Pons (tissue), 1 donor: ENCODE measurements at places on chromosomes 5 and 9.
A peak's percentile ranks its signal among the peaks of the same experiment; 100 is the strongest.

- DNase-seq = peak; percentile 37
Measured at GRCh38 chr5:66223637-66224036, 79.5 kb downstream of the SREK1 start.

DNA sequence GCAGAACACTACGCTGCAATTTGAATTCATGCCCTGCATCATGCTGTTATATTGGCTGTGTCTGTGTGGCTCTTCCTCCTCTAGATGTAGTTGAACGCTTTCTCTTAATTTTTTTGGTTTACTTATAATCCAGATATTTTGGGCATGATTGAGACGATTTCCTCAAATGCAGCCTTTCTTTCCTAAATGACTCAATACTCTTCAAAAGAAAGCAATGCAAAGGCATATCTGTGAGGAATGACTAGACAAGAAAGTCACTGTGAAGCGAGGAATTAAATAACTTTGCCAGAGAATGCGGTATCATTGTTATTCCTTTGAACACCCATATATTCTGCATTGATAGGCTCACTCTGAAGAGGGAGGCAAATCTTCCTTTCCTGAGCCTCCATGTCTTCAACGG is 152.8 kb downstream of the YIPF5 start:
- DNase-seq = no peak

DNA sequence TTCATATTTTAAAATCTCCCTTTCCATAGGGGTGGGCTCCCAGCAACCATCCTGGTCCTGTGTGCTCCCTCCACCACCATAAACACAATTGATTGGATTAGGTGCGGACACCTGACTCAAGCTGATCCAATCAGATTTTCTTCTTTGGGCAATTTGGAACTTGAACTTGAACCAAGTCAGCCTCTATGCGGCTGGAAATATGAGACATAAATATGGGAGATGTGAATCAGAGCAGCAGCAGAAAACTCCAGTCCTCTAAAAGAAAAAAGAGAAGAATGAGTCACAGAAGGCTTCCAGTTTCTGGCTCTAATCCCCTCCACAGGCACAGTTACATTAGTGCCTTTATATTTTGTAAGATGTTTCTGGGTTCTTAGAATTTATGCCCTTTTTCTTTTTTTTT is 306.6 kb downstream of the MLLT3 start:
- no peak for DNase-seq

GRCh38 chr5:173689737-173690360 is 73.4 kb upstream of the BOD1 start:
- DNase-seq = no peak

GRCh38 chr5:142176255-142176654 is 67.7 kb downstream of the NDFIP1 start:
- DNase-seq = no peak

DNA sequence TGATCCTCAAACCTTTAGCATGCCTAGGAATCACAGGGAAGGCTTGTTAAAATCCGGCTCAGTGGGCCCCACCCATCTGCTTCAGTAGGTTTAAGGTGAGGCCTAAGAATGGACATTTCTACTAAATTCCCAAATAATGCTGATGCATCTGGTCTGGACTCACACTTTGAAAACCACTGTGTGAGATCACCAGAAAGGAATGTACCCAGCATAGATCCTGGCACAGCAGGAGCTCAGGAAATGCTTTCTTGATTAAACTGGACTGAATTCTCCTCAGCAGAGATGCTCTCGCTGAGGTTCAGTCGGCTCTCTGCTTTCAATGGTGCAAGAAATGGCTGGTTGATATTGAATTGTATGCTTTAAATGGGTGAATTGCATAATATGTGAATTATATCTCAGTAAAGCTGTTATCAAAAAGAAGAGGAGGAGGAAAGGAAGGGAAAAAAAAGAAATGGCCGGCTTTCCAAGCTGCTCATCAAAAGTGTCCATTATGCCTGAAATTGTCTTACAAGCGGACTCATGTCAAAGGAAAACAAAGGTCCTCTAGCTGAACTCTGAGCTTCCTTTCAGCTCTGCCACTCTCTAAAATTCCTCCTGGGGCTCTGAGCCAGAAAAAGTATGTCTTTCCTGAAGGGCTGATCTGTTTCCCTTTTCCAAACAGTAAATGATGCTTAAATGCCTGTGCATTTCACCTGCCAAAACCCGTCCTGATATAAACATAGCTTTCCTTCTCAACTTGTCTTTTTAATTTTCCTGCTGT is 77.6 kb upstream of the SAP30L start:
- peak; percentile 26 for DNase-seq

DNA sequence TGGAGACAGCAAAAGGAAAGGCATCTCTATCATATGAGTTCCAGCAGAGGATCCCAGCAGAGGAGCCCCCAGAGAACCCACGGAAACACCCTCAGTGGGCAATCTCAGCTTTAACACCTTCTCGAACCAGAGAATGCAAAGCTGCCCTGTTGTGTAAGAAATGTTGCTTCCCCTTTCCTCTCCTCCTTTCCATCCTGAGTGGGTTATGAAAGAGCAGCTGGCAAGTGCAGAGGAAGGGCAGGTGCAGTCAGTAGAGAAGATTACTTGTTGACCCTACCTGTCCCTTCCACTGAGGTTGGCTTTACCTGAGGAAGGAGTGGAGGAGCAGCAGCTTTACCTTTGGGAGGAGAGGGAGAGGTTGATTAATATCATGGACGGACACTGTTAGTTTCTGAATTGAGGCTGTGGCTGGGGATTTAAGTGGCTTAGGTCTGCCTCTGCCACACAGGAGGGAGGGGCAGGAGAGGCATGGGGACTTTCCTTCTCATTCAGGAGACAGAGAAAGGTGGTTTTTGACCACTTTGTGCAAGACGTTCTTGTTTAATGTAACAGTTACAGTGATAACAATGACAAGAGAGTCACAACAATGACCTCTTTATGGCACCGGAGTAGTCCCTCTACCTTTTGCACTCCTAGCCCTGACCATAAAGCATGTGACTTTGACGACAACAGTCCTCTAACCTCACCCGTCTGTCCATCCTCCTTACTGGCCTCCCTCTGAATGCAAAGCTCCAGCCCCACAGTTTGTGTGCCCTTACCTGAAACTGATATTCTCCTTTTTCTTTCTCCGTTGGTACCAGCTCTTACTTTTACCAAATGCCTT is 254.8 kb downstream of the NSG2 start:
- no peak for DNase-seq

- no peak for DNase-seq
Measured at GRCh38 chr9:94644543-94644942, 5.2 kb upstream of the FBP1 start.

GRCh38 chr5:179342577-179342976 is 2.7 kb downstream of the ADAMTS2 start:
- DNase-seq = no peak

DNA sequence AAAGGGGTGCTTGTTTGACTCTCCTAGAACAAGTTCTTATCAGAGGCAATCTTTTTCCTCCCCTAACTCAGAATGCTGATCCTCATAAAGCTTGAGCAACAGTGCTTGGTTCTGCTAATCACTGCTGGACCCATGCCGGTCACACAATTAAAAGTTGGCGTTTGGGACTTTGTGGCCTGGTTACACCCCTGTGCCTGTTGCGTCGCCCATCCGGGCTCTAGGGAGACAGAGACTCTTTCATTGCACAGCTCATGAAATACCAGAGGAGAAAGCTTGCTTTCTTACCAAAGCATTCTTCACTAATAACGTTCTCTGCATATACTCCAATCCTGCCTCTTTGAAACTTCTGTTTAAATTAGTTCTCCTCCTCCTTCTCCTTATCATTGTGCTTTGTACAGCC is 301.1 kb downstream of the NR3C1 start:
- DNase-seq = no peak

GRCh38 chr5:1543398-1544293 is 19.9 kb upstream of the LPCAT1 start:
- no peak for DNase-seq

DNA sequence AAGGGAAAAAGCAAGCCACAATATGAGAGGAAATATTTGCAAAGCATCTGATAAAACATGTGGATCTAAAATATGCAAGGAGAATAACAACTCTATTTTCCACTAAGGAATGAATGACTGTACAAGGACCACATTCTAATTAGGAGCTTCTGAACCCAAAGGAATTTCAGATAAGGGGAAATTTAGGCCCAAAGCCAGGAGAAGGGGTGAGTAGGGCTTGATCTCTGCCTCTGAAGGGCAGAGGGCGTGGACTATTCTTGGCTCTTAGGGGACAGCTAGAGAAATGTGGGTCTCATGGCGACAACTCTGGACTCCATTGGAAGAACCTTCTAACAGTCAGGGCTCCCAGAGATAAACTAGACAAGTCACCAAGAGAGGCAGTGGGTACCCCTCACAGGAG is 132.7 kb upstream of the GABRP start:
- DNase-seq = no peak

DNA sequence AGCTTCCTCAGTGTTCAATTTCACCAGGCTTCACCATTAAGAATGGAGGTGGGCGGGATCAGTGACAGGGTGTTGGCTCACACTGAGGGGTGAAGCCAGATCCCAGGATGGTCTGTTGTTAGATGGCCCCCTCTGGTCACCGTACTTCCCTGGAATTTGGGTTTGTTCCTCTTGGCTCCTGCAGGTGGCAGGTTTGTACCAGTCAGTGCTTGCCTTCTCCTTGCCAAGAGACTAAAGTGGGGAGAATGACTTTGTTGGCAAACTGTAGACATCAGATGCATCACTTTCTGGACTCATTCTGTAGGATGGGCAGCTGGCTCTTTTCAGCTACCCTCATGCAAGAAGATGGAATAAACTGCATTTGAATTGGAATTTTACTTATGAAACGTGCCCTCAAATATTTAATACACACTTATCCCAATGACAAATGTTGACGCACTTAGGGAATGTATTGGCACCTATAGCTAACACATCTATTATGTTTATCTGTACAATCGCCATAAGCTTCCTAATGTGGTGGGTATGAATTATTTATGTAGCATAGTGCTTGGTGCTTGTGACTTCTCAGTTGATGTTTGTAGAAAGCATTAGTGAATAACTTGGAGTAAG is 31.4 kb upstream of the ANKRD55 start:
- DNase-seq = peak; percentile 41

- DNase-seq = no peak
Measured at GRCh38 chr9:82538634-82539033, 524.3 kb downstream of the RASEF start.

DNA sequence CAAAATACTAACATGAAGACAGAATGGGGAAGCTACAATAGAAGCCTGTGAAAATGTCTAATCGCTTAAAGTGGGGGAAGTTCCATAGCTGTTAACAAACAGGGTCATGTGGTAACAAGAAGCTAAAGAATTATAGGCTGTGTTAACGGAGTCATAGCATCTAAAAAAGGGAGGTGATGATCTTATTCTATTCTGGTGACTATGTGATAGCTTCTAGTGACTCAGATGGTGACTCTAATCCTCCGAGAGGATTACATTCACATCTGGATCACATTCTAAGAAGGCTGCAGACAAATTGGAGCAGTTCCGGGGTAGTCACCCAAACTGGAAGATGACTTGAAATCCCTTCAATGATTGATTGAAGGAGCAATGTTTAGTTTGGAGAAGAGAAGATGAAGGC is 142.1 kb downstream of the LIFR start:
- no peak for DNase-seq

GRCh38 chr5:33890131-33891032 is 1.4 kb downstream of the ADAMTS12 start:
- peak; percentile 36 for DNase-seq

- peak; percentile 29 for DNase-seq
Measured at GRCh38 chr5:147403651-147404640, 105.9 kb downstream of the DPYSL3 start.

GRCh38 chr9:94872891-94873511 is 146.5 kb downstream of the AOPEP start:
- DNase-seq = no peak

DNA sequence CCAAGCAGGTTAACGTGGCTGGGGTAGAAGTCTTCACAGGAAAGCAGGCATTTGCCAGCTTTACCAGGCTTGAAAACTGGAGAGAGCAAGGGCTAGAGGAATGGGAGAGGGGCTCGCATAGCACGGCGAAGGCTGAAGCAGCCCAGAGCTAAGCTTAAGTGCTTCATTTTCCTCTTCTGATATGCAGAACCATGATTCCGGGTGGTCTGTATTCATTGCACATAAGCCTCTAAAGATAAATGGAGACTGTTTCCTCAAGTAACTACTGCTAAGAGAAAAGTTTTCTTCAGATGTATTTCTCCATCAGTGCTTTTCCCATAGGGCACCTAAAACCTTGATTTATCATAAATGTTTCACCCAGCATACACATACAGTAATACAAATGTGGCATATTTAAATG is 414.1 kb downstream of the MLLT3 start:
- no peak for DNase-seq

GRCh38 chr5:107578051-107578635 is 92.6 kb downstream of the EFNA5 start:
- DNase-seq = no peak
